ENCODE measurements at places on chromosomes 5 and 9. TPM values are rescaled to one million over a fixed set of nuclear protein-coding genes. Genes with fewer than 3 reads are reported as not detected.

CAMLG gene
- total RNA-seq: 34.4 TPM

GRCh38 chr5:39892708-39893107 lies 467.9 kb upstream of the DAB2 start:
- no peak for DNase-seq

- no peak for DNase-seq
These were observed 35.7 kb downstream of the EXD3 start for GRCh38 chr9:137387114-137387890.

DNA sequence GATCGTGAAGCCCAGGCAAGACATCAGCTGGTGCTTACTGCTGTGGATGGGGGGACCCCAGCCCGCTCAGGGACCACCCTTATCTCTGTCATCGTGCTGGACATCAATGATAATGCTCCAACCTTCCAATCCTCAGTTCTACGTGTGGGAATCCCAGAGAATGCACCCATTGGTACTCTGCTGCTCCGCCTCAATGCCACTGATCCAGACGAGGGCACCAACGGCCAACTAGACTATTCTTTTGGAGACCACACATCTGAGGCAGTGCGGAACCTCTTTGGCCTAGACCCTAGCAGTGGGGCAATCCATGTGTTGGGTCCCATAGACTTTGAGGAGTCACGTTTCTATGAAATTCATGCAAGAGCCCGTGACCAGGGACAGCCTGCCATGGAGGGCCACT lies 960 bp downstream of the PCDHGC5 start:
- no peak for DNase-seq

Measured in GM23338 (cell line).